Endothelial cell (in vitro differentiated cells): ENCODE measurements at places on chromosomes 13 and 19. TPM values are rescaled to one million over a fixed set of nuclear protein-coding genes. Genes with fewer than 3 reads are reported as not detected.

Gene ATP8B3
- 0.69 TPM for total RNA-seq

Gene CEACAM20
- not detected for total RNA-seq

Gene PABPC3
- 0.44 TPM for total RNA-seq

Gene TMC4
- 2.6 TPM for total RNA-seq

- DNase-seq = no peak
- no peaks in the 10 kb centered on the region for H3K4me1 ChIP-seq
- H3K27ac ChIP-seq = no peak overlapping the region
- H3K36me3 ChIP-seq = no peaks in the 10 kb centered on the region
- H3K27me3 ChIP-seq = peaks cover 4% of the 10 kb centered on the region
These were observed 33.6 kb upstream of the SHKBP1 start for GRCh38 chr19:40543029-40543597.

DNA sequence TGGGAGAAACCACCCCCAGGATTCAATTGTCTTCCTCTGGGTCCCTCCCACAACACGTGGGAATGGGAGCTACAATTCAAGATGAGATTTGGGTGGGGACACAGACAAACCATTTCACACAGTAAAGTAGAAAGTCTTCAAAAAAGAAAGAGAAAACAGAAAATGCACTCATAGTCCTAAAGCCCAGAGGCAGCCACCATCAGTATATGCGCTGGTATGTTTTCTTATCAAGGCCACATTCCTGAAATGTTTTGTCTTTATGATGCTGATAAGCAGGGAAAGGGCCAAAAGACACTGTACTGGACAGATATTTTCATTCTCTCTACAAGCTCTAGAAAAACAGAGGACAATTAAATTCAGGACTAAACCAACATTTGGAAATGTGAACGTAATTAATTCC lies 375.8 kb upstream of the TSHZ3 start:
- no peak for DNase-seq
- H3K4me3 ChIP-seq = no peak overlapping the region
- no peak overlapping the region for H3K27ac ChIP-seq
- no peaks in the 10 kb centered on the region for H3K36me3 ChIP-seq

DNA sequence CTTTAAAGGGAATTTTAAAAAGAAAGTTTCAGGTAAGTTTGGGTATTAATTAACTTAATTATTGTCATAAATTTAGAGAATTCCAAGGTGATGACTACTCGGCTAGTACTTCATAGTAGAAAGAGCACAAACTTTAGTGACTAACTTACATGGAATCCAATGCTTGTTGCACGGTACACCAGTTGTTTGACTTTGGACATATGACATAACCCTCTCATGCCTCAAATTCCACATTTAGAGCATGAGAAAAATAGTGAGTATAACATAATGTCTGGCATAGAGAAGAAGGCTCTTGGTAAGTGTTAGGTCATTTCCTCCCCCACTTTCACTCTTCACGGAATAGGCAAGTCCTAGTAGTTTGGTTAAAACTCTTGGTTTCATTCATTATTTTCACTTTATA lies 1249.4 kb upstream of the SLC10A2 start:
- DNase-seq = no peak
- peaks cover 3% of the 10 kb centered on the region for H3K4me1 ChIP-seq
- H3K4me3 ChIP-seq = no peak overlapping the region
- H3K27ac ChIP-seq = no peak overlapping the region
- no peaks in the 10 kb centered on the region for H3K27me3 ChIP-seq

DNA sequence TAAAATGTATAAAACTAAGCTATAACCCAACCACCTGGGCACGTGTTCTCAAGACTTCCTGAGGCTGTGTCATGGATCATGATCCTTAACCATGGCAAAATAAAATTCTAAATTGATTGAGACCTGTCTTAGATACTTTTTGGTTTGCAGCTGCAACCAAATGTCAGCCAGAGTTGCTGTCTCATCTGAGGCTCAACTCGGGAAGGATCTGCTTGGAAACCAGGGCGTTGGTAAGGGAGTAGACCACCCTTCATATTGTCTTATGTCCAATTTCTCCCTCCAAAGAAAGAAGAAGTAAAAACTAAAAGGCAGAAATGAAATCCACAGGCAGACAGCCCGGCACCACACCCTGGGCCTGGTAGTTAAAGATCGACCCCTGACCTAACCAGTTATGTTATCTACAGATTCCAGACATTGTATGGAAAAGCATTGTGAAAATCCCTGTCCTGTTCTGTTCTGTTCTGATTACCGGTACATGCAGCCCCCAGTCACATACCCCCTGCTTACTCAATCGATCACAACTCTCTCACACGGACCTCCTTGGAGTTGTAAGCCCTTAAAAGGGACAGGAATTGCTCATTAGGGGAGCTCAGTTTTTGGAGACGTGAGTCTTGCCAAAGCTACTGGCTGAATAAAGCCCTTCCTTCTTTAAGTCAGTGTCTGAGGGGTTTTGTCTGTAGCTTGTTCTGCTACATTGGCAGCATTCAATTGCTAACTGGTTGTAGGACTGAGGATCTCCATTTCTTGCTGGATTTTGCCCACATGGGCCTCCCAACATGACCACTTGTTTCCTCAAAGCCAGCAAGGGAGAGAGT lies 22.9 kb upstream of the IGSF23 start:
- peak overlapping the region; percentile 21 for H3K27ac ChIP-seq
- no peaks in the 10 kb centered on the region for H3K36me3 ChIP-seq
- peaks cover 8% of the 10 kb centered on the region for H3K4me1 ChIP-seq
- peaks cover 4% of the 10 kb centered on the region for H3K27me3 ChIP-seq

DNA sequence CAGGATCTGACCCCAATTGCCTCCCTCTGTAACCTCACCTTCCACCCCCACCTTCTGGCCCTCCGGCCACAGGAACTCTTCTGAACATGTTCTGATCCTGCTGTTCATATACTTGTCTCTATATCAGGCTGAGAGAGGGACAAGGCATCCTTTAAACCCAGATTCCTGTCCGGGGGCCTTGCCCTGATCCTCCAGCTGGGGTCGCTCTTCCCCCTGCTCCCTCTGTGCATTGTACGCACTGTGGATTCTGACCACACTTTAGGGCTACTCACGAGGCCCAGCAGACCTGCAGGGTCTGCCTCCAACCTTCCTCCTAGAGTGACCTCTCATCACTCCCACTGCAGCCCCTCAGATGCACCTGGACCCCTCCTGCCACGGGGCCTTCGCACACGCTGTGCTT lies 269.3 kb downstream of the UQCRFS1 start:
- DNase-seq = no peak
- H3K27ac ChIP-seq = no peak overlapping the region
- H3K36me3 ChIP-seq = no peaks in the 10 kb centered on the region
- H3K27me3 ChIP-seq = peaks cover 3% of the 10 kb centered on the region
- no peaks in the 10 kb centered on the region for H3K4me1 ChIP-seq

DNA sequence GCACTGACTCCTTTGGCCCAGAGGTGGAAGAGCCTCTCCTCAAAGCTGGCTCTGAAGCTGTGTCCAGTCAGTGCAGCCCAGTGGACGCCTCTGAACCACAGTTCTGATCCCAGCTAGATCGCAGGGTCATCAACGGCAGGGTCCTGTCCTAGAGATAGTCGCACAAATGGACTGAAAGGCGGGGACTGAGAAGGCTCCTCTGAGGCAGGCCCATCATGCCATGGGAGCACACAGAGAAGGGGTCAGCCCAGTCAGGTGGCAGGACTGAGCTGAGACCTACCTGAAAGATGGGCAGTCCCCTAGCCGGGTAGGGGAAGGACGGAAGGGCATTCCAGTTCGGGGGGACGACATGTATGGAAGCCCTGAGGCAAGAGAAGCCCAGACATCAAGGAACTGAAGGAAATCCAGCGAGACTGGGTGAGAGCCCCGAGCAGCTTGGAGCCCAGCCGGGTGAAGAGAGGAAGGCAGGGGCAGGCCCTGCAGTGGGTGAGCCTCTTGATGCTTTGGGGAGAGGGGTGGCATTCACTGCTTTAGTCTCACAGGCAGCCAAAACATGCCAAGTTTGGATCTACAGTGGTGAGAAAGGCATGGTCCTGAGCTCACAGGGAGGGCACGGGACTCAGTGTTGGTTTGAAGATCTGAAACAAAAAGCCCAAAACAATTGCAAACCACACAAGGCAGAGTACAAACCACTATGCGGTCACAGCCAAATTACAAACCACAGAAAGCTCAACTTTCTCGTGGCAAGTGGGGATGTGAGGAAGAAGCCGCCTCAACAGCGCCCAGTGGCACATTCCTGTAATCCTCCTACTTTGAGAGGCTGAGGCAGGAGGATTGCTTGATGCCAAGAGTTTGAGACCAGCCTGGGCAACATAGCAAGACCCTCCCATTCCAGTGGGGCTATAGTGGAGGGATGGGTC lies 10.0 kb downstream of the CALM3 start:
- no peak overlapping the region for H3K4me3 ChIP-seq
- H3K4me1 ChIP-seq = peaks cover 3% of the 10 kb centered on the region
- DNase-seq = no peak
- H3K27ac ChIP-seq = no peak overlapping the region
- peaks cover 28% of the 10 kb centered on the region for H3K36me3 ChIP-seq

DNA sequence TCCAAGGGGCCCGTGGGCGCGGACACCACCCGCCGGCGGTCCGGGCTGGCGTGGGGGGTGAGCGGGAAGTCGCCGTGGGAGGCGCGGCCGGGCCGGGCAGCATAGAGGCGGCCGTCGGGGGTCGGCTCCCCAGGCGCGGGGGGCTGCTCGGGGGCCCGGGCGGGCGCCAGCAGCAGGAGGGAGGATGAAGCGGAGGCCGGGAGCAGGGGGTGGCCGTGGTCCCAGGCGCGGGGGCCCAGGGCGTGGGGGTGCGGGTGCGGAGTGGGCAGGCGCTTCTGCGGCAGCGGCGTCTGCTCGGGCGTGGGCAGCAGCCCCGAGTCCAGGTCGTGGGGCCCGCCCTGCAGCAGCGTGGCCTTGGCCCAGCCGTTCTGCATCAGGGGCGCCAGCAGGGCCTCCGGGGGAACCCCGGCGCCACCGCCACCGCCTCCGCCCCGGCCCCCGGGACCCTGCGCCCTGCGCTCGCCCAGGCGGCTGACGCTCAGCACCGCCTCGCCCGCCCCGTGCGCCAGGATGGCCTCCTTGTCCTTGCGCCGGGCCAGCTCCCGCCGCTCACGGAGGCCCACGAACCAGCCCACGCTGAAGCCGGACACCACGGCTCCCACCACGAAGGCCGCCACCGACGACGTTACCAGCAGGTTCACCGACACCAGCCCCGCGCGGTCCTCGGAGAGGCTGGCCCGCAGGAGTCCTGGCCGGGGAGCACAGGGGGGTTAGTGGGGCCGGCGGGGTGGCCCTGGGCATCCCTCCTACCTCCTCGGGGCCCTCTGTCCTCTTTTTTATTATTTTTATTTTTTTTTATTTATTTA lies 4.2 kb upstream of the LRG1 start:
- no peak for DNase-seq
- H3K27me3 ChIP-seq = peaks cover 7% of the 10 kb centered on the region
- H3K27ac ChIP-seq = no peak overlapping the region
- peaks cover 6% of the 10 kb centered on the region for H3K4me1 ChIP-seq

DNA sequence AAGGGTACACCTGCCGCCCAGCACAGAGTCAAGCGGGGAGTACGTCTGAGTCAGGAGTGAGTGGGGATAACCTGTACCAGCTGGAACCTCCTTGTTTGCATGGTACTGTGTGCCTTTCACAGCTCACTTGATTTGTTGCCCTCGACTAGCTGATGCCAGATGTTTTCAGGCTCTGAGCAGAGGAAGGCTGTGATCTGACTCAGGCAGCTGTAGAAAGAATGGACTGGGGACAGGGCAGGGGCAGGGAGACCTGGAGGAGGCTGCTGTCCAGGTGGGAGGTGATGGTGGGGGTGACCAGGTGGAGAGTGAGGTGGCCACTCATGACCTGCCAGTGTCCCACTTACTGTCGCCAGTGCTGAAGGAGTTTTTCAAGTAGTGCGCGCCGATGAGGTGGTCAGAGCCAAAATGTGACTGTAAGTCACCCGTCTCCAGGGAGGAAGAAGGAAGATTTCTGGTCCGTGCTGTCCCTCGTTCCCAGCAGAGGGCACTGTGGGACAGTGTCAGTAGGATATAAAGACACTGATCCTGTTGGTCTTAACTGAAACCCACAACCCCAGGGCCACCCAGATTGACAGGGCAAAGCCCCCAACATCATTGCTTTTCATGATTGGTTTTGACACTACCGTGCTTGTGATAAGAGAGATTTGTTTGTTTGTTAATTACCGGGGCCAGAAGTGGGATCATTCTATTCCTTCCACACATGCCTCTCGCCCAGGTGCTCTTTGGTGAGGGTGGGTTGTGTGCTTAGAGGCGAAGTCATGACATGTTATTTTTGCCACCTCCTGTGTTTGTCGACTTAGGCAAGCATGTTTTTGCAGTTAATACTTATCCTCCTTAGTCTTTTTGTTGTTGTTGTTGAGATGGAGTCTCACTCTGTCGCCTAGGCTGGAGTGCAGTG lies 128.4 kb downstream of the DPF1 start:
- peak; percentile 72 for DNase-seq
- H3K4me1 ChIP-seq = no peaks in the 10 kb centered on the region
- no peaks in the 10 kb centered on the region for H3K27me3 ChIP-seq
- no peak overlapping the region for H3K27ac ChIP-seq

- no peak for DNase-seq
- H3K36me3 ChIP-seq = no peaks in the 10 kb centered on the region
- no peak overlapping the region for H3K4me3 ChIP-seq
- H3K27ac ChIP-seq = no peak overlapping the region
- H3K27me3 ChIP-seq = peaks cover 5% of the 10 kb centered on the region
These were observed 307.0 kb downstream of the UQCRFS1 start for GRCh38 chr19:28905996-28906395.

GRCh38 chr13:33875618-33876401 lies 57.9 kb downstream of the RFC3 start:
- H3K27me3 ChIP-seq = no peaks in the 10 kb centered on the region
- no peak overlapping the region for H3K27ac ChIP-seq
- no peaks in the 10 kb centered on the region for H3K4me1 ChIP-seq
- no peak for DNase-seq

GRCh38 chr13:42498521-42498920 lies 75.4 kb upstream of the TNFSF11 start:
- no peak for DNase-seq
- H3K27me3 ChIP-seq = no peaks in the 10 kb centered on the region
- H3K27ac ChIP-seq = no peak overlapping the region

DNA sequence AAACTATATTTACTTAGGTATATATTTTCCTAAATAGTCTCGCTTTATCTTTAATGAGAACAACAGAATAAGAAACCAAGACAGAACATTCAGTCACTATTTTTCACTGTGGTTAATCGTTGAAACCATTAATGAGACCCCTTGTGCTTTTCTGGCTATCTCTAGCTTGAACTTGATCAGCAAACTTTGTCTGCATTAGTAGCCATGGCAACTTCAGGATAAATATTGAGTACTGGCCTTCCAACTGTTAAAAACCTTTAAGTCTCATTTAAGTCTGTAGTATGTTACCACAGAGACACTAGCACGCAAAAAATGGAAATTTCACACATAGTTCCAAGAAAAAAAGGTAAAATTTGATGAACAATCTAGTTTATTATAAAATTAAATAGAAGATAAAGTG lies 946.0 kb downstream of the SLITRK5 start:
- DNase-seq = no peak
- no peak overlapping the region for H3K27ac ChIP-seq
- H3K27me3 ChIP-seq = no peaks in the 10 kb centered on the region
- no peak overlapping the region for H3K4me3 ChIP-seq
